ENCODE measurements at places on chromosomes 6 and 20.
A peak's percentile ranks its signal among the peaks of the same experiment; 100 is the strongest.

- no peak for DNase-seq
Observed at GRCh38 chr6:40962241-40962640, 76.8 kb downstream of the UNC5CL start.

DNA sequence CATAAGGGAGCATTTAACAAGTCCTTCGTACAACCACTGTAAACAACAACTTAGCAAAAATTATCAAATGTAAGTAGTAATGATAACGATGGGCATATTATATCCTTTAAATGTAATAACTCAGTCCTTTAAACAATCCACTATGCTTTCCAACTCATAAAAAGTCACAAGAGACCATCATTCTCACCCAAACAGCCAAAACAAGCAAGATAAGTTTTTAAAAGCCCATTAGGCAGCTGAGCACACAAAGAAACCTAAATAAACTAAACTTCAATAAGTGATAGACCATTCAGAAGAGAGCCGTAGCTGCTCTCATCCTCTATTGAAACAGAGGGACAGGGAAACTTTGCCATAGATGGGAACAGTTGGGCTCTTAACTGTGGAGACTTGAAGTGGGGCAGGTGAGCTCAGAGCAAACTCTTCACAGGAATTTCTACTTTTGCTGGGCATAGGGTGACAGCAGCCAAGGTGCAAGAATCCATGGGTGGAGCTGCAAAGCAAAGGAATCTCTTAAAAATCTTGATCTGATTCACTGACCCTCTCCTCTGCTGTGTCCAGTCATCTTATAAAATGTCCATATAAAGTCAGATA, 22.5 kb downstream of the RAB22A start:
- DNase-seq: no peak

- DNase-seq: no peak
Observed at GRCh38 chr20:61394088-61394799, 142.2 kb downstream of the CDH4 start.

DNA sequence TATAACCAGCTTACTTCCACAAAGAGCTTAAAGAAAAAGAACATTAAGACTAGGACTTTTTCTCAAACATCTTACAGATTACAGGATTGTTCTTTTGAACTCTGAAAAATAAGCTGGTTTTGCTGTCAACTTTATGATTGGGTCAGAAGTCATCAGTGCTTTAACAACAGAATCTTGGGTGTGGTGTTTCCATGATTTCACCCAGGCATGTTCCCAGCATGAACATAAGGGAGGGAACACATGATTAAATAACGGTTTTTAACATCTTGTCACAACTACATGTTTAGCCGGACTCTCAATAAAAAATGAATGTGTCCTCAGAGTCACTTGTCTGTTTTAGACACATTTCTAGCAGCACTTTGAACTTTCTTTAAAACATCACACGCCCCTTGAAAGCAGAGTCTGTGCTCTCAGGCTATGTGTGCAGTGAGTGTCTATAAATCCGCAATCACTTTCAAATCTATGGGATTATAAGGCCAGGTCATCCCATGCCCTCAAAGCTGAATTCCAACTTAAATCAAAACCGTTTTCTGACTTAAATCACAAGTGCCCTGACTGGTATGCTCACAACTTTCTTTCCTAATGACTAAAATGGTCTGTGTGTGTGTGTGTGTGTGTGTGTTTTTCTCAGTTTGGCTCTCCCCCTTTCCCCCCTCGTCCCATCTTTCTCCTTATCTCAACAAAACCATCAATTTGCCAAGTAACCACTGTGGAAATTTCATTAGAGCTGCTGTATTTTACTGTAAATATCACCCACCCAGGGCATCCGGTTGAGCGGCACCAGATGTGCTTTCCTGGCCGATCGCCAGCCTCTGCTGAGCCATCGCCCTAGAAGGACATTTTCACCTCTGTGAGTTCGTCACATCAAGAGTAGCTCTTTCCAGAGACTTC, 216.8 kb upstream of the DTNBP1 start:
- DNase-seq: no peak

DNA sequence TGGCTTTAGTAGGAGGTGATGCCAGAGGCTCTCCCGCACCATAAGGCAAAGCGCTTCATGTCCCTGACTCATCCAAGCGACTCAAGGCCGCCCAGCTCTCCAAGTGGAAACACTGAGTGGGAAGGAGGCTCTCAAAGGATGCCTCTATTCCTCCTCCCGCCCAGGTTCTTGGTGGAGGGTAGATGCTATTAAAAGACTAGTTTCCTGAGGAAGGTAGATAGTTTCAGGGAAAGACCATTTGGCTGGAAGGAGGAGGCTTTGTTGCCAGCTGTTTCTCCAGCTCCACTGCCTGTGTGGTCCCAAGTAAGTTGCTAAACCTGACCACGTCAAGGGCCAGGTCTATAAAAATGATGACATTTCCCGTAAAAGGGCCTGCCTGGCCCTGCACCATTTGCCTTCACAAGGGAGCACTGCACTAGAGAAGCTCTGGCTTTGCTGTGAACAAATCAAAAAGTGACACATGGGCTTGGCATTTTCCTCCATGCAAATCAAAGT, 48.2 kb downstream of the GMDS start:
- DNase-seq: peak; percentile 27

- no peak for DNase-seq
Observed at GRCh38 chr6:152356662-152357061, 280.5 kb downstream of the SYNE1 start.

GRCh38 chr6:136037876-136038460, 186.5 kb downstream of the PDE7B start:
- DNase-seq: peak; percentile 69

GRCh38 chr6:27866357-27867050, 45.7 kb downstream of the OR2B2 start:
- no peak for DNase-seq
